Omental fat pad (tissue), 4 donors: ENCODE measurements at places on chromosomes 2 and 18. TPM values are rescaled to one million over a fixed set of nuclear protein-coding genes. Genes with fewer than 3 reads are reported as not detected.

DNA sequence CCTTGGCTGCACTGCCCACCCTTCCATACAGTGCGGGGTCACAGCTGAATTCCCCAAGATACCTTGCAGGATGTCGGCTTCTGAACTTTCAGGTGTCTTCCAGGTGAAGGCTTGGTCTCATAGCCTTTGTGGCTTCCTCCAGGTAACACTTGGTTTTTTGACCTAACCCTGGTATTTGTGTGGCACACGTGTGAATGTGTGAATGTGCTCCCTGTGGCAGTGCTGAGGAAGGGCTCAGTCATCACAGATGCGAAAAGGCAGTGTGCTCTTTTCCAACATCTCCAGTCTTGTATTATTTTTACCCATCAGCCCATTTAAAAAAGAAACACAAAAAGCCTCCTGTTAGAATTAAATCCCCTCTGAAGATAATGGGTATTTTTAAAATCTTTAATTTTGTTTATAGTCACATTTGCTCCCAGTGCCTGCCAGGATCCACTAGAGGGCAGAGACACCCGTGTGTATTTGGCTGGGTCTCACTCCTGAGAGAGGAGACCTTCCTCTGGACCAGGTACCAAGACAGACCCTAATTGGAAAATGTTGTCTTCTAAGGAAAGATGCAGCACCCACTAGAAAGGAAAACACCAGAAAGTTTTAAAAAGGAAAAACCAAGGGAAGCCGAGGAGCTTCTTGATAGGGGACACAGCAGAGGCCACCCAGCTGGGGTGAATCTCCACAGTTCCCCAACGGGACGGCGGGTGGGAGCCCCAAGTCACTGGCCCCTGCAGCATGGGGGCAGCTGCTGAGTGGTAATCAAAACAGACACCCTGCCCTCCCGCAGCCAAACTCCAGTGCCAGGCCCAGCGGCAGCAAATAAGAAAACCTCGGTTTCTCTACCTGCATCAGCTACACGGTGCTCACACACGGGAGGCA lies 27.7 kb downstream of the FAM110C start:
- DNase-seq: no peak

- no peak for DNase-seq
Observed at GRCh38 chr2:8327371-8328100, 354.3 kb upstream of the ID2 start.

DNA sequence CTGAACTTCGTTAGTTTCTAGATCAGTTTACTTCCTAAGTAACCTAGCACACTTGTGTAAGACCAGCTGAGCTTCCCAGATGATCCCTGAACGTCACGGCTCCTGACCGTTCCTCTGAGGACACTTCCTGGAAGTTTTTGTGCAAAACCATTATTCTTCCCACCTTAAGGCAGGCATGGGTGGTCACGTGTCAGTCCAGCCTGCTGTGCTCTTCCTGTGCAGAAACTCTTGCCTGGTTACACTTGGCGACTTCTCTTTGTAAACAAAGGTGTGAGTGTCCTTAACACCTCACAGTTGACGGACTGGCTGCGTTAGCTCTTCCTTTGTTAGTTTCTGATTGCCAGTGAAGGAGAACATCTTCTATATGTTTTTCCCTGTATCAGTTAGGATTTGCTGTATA lies 118.3 kb downstream of the SH3RF3 start:
- DNase-seq: no peak

DNA sequence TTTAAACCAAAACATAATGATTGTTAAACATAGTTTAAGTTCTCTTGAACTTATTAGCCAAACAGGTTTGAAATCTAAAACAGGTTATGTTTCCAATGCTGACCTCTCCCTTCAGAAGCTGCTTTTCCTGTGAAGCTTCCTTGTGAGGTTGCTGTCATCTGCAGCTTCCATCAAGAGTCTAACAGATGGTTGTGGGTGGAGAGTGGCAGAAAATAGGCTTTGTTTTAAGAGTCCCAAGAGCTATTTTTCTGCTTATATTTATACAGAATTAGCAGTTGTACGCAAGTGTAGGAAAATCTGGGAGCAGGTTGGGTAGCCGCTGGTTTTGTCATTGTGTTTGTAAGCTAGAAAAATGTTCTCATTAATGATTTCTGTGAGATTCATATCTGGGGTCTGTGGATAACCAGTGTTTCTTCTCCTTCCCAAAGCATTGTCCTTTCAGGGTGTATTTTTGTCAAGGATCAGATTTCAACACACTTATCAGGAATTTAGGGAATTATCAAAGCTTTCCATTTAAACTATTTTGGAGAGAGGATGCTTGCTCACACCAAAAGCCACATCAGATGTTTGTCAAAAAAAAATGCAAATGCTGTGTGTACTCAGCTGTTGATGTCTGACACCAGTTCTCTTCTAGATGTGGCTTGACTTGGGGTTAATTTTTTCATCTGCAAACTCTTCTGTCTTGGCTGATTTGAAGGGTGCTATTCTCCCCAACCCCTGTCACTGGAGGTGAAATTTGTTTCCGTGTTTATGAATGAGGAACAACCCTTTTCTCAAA lies 78.1 kb upstream of the KIF5C start:
- no peak for DNase-seq

DNA sequence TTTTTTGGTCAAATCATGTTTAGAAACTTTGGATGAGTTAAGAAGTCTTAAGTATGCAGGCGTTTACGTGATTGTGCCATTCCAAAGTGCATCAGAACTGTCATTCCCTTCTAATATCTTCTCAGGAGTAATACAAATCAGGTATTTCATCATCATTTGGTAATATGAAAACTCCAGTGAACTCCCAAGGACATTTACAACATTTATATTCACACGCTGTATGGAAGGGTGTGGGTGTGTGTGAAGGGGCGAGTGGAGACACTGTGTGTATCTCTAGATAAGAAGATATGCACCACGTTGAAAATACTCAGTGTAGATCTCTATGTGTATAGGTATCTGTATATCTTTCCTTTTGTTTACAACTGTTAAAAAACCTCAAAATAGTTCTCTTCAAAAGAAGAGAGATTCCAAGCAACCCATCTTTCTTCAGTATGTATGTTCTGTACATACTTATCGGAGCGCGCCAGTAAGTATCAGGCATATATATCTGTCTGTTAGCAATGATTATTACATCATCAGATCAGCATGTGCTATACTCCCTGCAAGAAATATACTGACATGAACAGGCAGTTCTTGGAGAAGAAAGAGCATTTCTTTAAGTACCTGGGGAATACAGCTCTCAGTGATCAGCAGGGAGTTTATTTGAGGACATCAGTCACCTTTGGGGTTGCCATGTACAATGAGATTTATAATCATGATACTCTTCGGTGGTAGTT lies 29.3 kb downstream of the COX7A2L start:
- DNase-seq: no peak

DNA sequence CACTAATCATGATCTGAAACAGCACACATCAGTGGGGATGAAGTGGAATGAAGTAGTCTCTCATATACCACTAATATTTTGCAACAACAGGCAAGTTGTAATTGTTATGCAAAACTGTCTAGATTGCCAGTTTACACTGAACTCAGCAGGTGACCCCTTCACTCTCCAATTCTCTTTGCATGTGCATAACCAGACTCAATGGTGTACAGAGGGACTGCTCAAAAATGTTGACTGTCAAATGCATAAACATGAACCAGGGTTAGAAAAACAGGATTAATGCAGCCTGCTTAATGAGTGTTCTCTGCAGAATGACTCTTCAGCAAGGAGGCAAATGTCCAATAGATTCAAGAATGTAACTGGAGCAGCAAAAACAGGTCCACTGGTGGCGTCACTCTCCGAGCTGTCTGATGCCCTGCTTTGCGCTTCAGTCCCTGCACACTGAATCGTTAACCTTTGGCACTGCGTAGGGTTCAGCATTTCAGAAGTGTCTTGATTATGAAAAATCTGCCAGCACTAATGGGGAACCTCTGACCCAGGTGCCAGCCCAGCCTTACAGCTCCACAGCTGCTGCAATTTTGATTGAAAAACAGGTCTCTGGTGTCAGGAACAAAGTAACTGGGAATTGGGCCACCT lies 209.3 kb downstream of the TDRD15 start:
- DNase-seq: no peak

GRCh38 chr18:48563027-48563426 lies 24.2 kb downstream of the CTIF start:
- no peak for DNase-seq

- DNase-seq: no peak
Observed at GRCh38 chr2:233448575-233448974, 94.3 kb downstream of the DGKD start.

- no peak for DNase-seq
Observed at GRCh38 chr2:202261531-202261930, 4.0 kb upstream of the NOP58 start.

- no peak for DNase-seq
Observed at GRCh38 chr2:188601391-188601790, 309.7 kb downstream of the GULP1 start.

GRCh38 chr2:45045706-45046105 lies 36.5 kb upstream of the SIX2 start:
- no peak for DNase-seq

- DNase-seq: no peak
Observed at GRCh38 chr2:152558158-152558984, 158.9 kb downstream of the PRPF40A start.

GRCh38 chr18:31828613-31829012 lies 67.9 kb upstream of the SLC25A52 start:
- no peak for DNase-seq

- no peak for DNase-seq
Observed at GRCh38 chr2:221198309-221198708, 373.8 kb downstream of the EPHA4 start.

GRCh38 chr18:25895518-25895917 lies 194.9 kb downstream of the SS18 start:
- DNase-seq: no peak

DNA sequence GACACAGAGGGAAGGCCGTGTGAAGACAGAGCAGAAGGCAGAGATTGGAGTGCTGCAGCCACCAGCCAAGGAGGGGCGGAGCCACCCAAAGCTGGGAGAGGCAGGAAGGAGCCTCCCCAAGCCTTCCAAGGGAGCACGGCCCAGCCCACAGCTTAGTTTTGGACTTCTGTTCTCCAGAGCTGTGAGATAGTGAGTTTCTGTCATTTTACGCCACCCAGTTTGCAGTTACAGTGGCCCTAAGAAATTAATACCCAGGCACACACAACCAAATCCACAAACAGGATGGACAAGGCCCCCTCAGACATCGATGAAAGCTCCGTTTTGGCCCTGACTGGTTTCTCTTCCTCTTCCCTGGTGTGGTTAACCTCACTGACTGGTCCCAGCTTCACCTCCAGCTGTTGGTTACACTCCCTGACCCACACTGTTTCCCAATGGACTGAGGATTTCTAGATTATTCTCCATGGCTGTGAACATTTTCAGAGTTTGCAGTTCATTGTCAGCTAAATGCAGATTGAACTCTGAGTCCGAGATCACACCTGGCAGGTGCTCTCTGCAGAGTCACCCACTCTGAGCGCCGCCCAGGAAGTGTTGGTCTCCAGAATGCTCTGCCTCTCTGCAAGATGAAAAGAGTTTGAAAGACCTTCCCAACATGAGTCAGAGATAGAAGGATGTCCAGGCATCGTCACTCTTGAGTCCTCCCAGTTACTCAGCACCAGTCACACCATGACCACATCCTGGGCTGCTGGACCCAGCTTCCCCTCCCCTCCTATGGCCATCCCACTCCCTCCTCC lies 100.2 kb downstream of the TWIST2 start:
- DNase-seq: peak; percentile 14

DNA sequence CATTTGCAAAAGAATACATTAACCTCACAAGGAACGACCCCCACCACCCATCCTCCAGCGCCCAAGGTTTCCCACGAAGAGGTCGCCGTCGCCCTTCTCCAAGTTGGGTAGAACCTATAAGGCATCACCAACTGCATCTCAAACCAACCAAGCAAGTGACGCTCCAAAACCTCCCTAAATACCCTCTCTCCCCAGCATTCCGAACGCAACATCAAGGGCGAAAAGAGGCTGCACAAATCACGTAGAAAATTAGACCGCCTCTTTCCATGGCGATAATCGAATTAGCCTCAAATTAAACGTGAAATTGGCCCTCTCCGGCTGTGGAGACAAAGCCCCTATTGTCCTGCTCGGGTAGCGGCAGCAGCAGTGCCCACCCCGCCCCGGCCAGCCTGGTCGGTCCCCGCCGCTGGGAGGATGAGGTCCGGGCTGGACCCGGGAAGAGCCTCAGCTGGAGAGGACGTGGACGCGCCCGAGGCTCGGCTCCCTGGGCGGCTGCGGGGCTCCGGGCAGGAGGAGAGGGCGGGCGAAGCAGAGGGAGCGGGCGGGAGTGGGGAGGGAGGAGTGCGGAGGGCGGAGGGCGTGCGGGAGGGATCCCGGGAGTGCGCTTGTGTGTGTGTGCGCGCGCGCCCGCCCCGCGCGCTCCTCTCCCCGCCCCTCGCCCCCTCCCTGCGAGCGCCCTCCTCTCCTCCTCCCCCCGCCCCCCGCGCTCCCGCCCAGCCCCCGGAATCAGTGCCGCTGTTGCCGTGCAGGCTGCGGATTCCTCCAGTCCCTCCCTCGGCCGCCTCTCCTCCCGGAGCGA lies at the start of gene SPTBN1:
Gene SPTBN1, plus strand, starts transcription at position 765 of the 799 bp plus-strand sequence. CDS start 70,092 bp downstream, outside the sequence.
- DNase-seq: peak; percentile 28

DNA sequence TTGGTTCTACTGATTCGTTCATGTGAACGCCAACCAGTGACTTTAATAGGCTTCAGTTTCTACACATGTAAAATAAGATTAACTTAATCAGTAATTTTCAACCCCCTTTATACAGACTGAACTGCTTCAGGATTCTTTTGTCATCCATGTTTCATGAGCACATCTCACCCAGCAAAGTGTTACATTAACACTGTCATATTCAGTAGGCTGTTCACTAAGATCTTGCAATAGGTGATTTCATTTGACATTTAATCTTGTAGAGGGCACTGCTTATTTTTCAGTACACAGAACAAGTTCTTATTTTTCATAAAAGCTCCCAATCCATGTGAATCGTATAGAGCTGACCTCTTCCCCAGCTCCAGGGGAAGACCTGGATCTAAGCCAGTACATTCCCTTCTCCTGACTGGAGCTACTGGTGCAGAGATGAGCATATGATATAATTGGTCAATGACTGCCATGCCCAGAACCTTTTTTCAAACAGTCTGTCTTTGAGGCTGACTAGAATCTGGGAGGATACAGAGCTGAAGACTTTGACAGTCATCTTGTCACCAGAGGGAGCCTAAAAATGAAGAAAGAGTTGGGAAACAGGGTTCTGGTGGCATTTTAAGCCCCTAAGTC lies 72.2 kb upstream of the CHRNA1 start:
- no peak for DNase-seq

- DNase-seq: no peak
Observed at GRCh38 chr2:166413255-166413654, 37.5 kb upstream of the SCN9A start.

GRCh38 chr2:204748286-204748685 lies 203.0 kb downstream of the PARD3B start:
- DNase-seq: no peak

Gene FER1L5
- total RNA-seq: not detected

Gene PDCD1
- 4.8 TPM for total RNA-seq

Gene CAPN14
- not detected for total RNA-seq

Gene OLA1
- total RNA-seq: 48.9 TPM

Gene UGT1A7
- total RNA-seq: not detected

Gene RNPEPL1
- total RNA-seq: 97.4 TPM

Gene ASPRV1
- total RNA-seq: 1.8 TPM

Gene ZNG1B
- 36.1 TPM for total RNA-seq

Gene NR4A2
- 14.1 TPM for total RNA-seq

Gene PAIP2B
- total RNA-seq: 5.0 TPM

Gene TCF23
- total RNA-seq: not detected
